GF-D8 (cell line): ENCODE measurements at places on chromosomes 1 and 21.

DNA sequence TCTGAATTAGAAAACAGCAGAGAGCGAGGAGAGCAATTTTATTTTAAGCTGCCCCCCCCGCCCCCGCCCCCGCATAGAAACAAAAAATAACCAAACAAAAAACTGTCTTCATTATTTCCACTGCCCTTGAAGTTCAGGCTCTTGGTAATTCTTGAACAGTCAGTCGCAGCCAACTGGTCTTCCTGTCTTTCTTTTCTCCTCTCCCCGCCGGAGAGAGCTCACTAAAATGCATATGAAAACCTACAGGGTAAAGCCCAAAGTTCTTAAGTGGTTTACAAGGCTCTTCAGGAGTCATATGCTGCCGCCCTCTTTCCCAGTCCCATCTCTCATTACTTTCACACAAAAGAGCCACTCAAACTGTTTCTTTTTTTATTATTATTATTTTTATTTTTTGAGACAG, 1.1 kb upstream of the ANKRD35 start:
- no peak for DNase-seq

GRCh38 chr1:48740621-48741020, 36.1 kb downstream of the BEND5 start:
- no peak for DNase-seq

- DNase-seq, result no peak
Observed at GRCh38 chr1:116218922-116219321, 107.7 kb downstream of the MAB21L3 start.

DNA sequence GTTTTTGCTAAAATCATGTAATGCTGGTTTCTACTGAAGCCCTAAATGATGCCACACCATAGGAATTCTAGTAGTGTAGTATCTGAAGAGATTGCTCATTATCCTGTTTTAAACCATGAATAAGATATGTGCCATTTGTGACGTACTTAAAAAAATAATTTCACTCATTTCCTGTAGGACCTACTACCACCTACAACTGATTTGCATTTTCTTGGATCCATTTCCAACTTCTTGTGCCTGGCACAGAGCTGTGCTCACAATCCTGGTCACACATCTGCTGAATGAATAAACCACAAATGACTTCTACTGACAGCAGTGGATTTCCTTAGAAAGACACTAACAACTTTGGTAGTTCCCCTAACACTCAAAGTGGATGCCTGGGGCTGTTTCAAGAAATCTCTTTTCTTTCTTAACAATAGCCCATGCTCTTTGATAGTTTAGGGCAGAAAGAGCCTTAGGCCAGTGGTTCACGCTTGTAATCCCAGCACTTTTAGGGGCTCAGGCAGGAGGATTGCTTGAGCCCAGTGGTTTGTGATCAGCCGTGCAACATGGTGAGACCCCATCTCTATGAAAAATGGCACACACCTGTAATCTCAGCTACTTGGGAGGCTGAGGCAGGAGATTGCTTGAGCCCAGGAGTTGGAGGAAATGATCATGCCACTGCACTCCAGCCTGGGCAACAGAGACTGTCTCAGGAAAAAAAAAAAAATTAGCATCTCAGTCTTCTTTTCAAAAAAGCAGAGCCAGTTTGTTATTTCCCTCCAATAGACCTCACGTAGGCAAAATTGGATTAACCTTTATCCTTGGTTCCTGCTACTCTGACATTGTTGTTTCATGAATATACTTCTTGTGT, 13.0 kb upstream of the BATF3 start:
- no peak for DNase-seq
